Stimulated activated CD4-positive, alpha-beta T cell treated with anti-CD3 and anti-CD28 coated beads, Interleukin-15, amount 100 ng/mL, for 1 hour (primary cell): ENCODE measurements at places on chromosomes 3 and 15.
A peak's percentile ranks its signal among the peaks of the same experiment; 100 is the strongest.

GRCh38 chr3:188169830-188170455 lies 16.0 kb downstream of the LPP start:
- DNase-seq, result no peak

DNA sequence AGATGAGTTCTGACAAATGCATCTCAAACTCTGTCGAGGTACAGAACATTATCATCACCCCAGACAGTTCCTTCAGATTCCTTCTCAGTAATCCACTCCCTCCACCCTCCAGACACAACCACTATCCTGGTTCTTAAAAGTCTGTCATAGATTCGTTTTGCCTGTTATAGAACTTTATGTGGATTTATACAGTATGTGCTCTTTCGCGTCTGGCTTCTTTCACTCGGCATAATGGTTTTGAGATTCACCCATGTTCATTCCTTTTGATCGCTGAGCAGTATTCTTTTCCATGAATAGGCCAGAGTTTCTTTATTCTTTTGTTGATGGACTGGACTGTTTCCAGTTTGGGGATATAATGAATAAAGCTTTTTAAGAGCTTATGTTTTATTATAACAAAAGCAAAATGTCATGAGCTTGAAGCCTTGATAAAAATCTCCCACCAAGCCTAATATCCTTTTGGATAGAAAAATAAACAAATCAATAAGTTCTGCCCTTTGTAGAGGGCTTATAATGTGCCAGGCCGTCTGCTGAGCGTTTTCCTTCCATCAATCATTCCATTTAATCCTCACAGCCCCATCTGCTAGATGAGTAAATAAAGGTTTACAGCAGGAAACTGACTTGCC lies 21.3 kb upstream of the RFTN1 start:
- DNase-seq, result no peak

DNA sequence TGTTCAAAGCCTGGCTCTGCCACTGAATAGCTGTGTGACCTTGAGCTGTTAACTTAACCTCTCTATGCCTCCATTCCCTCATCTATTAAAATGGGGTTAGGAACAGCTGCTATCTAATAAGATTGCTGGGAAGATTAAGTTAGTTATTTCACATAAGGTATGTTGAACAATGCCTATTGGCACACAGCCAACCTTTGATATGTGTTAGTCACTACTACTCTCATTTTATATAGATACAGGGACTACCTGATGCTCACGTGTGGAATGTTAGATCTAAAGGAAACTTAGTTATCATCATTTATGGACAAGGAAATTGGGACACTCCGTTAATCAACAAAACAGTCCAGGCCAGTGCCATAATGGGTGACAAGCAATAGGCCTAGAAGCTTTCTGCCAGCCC lies 332.4 kb upstream of the PPP2R3A start:
- no peak for DNase-seq

GRCh38 chr3:13687517-13687943 lies 138.6 kb downstream of the FBLN2 start:
- DNase-seq, result no peak

DNA sequence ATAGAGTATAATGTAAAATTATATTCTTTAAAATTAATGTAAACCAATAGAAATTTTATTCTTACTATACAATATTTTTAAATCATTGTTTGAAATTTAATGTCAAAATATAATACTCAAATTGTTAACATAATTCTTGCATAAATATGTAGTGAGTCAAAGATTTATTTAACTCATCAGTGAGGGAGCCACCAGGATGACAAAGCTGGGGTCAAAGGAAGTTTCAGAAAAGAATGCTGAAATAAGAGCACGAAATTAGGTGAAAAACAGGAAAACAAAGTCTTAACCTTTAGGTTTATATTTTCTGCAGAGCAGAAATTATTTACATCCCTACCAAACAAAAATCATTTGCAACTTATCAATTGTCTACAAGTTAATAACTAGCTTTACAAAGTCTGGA lies 74.1 kb downstream of the DIPK2A start:
- DNase-seq, result no peak

- no peak for DNase-seq
Observed at GRCh38 chr3:176663387-176663786, 533.9 kb downstream of the TBL1XR1 start.

DNA sequence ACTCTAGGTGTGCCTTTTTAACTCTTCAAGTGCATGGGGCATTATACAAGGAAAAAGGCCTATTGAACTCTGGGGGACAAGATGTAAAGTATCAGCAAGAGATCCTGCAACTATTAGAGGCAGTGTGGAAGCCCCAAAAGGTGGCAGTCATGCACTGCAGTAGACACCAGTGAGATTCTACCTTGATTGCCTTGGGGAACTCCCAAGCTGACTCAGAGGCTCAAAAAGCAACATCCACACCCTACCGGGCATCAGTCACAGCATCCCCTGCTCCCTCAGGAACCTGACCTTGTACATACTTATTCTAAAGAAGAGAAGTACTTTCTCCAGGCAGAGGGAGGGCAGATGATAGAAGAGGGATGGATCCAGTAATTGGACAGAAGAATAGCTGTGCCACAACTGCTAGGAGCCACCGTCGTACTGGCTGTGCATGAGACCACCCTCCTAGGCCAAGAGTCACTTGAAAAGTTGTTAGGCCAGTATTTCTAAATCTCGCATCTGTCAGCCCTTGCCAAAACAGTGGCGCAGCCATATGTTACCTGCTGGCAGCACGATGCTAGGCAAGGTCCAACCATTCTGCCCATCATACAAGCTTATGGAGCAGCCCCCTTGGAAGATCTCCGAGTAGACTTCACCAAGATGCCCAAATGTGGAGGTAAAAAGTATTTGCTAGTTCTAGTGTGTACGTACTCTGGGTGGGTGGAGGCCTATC lies 523.1 kb upstream of the FRG2C start:
- no peak for DNase-seq

DNA sequence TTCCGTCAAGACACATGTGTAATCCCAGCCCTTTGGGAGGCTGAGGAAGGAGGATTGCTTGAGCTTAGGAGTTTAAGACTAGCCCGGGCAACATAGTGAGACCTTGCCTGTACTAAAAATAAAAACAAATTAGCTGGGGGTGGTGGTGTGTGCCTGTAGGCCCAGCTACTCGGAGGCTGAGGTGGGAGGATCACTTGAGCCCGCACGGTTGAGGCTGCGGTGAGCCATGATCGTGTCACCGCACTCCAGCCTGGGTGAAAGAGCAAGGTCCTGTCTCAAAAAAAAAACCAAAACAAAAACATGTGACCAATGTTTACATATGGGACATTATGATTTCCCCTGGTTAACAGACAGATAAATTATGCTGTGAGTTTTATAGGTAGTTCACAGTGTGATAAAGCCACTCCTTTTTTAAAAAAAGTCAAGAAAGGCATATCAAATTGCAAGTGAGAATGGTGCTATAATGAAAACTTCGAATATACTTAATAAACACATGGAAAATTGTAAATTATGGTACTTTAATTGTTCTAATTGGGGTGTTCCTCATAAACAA lies 9.2 kb downstream of the BBX start:
- DNase-seq, result no peak

DNA sequence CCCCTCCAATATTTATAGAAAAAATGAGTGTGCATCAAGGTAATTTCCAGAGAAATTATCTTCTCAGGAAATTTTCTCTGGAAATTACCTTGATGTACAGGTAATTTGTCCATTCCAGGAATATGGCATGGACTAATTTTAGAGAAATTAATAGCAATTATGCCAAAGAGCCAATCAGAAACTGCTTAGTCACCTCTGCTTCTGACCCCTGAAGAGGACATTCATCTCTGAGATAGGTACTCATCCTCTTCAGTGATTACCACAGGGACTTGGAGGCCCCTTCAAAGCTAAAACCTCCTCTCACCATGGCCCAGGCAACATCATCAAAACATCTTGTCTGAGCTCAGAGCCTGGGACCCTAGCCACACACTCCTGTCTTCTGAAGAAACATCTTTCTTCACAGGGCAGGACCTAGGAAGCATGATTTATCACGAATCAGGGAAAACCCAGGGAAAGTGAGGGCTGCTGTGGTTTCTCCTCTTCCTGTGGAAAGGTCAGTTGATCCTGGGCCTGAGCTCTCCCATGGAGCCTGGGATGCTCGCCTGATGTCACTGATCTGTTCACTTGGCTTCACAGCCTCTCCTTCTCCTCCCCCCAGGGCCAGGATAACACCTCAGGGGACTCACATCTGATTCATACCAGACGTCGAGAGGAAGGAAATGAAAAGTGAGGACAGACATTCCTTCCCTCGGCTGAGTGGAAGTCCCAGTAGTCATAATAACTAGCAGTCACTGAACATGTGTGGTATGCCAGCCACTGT lies 210.5 kb downstream of the DTWD1 start:
- DNase-seq, result no peak

- peak; percentile 52 for DNase-seq
Observed at GRCh38 chr15:55289746-55290527, at the start of gene RAB27A. RAB27A (minus strand) TSS chr15:55289813; CDS start chr15:55234934, 54,879 bp downstream.

GRCh38 chr15:68197170-68197492 lies 8.0 kb downstream of the CALML4 start:
- DNase-seq, result no peak

DNA sequence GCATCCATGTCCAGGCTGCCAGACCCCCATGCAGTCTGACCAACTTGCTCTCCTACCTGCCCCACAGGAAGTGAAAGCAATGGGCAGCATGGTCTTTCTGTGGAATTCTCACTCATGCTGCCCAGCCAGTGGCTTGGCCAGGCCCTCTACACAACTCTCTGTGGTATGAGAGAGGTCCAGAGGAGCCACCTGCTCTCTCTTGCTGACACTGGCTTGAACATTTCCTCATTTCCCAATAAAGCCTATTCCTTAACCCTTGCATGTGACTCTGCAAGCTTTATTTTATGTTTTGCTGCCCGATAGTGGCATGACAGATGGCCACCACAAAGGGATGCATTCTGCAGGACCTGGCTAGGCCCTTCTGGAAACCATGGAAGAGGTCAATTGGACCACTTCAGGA lies 53.8 kb downstream of the CCR1 start:
- DNase-seq, result no peak

GRCh38 chr3:123559040-123559861 lies 25.6 kb downstream of the HACD2 start:
- DNase-seq, result no peak

- DNase-seq, result no peak
Observed at GRCh38 chr3:195052939-195053338, 218.0 kb downstream of the XXYLT1 start.

DNA sequence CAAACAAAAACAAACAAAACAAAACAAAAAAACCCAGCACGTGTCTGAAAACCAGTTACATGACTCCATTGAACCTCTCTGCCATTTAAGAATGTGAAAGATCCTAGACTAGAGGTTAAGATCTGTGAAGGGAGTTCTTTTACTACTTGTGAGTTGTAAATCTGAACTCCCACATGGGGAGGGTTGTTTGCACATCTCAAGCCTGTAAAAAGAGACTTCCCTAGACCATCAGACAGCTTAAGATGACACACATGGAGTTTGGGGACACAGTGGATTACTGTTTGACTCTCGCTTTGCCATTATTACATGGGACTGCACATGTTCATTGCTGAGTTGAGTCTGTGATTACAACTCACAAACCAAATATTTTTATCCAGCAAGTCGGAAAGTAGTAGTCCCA lies 171.5 kb downstream of the SLC9A9 start:
- DNase-seq, result no peak
